CD4-positive, alpha-beta T cell treated with Interleukin-15 for 4 hours (primary cell): ENCODE measurements at places on chromosomes 12 and 14.

GRCh38 chr12:33115716-33116115 lies 219.1 kb upstream of the PKP2 start:
- no peak for DNase-seq

DNA sequence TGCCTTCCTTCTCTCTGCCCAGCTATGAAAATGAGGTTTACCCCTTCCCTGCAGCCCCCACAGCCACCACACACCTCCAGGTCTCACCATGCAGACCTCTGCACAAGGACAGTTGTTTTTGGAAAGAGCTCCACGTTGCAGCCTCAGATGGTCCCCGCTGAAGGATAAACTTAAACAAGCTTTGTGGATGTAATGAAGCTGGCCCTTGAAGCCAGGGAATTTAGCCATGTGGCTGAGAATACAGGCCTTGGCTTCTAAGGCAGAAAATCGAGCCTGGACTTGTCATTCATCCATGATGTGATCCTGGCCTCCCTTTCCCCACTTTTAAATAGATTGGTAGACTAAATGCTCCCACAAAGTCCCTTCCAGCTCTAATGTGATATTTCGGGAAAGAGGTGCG lies 79.4 kb downstream of the TBX3 start:
- DNase-seq: no peak

DNA sequence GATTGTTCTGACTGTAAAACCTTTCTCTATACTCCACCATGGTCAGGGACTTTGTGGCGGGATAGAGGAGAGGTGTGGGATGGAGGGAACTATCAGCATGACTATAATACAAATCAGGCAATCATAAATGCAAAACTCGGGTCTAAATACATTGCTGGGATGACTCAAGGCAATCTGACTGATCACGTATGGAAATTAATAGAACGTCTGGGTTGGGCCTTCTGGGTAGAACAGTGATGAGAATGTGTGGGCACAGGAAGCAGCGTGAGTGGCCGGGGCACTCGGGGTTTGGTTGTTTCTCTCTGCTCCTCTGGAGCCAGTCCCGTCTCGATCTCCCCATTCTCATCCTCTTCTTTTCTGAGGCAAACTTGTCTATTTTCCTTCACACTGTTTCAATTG lies 485.8 kb downstream of the VRK1 start:
- DNase-seq: no peak

DNA sequence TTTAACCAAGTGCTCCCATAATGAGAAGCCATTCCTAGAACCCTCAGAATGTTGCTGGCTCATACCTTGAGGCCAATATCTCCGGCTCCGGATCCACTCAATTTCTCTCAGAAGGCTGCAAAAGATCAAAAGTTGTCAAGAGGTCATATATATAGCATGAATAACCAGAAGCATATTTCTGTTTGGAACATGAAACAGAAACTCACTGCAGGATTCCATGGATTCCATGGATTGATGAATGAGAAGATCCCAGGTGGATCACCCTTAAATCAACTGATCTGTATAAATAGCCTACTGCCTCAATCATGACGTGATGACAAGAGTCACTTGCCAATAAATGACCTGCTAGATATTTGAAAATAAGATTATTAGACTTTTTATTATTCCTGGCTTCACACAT lies 3.3 kb upstream of the NT5DC3 start:
- no peak for DNase-seq
